ENCODE measurements at places on chromosomes 5 and 9. TPM values are rescaled to one million over a fixed set of nuclear protein-coding genes. Genes with fewer than 3 reads are reported as not detected.

- no peak for DNase-seq
Measured at GRCh38 chr5:6886866-6887265, 173.6 kb downstream of the TENT4A start.

Gene PRR16
- 18.3 TPM for total RNA-seq

DNA sequence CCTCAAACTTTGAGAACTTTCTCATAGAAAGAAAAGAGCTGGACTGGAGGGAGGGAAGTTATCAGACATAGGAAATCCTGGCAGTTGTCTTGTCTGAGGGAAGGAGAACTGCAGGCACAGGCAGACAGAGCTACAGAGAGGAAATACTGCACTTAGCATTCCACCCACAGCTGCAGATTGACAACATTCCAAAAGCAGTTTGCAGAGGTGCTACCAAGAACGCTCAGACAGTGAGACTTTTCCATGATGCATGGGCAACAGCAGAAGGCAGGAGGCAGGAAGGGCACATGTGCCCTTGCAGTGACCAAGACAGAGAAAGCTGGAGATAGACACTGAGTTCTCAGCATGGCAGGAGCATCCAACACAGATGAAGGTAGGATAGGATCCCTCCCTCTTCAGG lies 327.5 kb upstream of the ZNF462 start:
- no peak for DNase-seq

Gene SNCAIP
- 4.2 TPM for total RNA-seq

- peak; percentile 71 for DNase-seq
Measured at GRCh38 chr9:138038244-138038671, 160.7 kb downstream of the CACNA1B start.

GRCh38 chr5:80569961-80570786 lies at the start of gene ANKRD34B:
Gene ANKRD34B, minus strand, starts transcription at chr5:80570280. Its CDS starts 10,261 bp downstream, at chr5:80560019.
- peak; percentile 81 for DNase-seq

DNA sequence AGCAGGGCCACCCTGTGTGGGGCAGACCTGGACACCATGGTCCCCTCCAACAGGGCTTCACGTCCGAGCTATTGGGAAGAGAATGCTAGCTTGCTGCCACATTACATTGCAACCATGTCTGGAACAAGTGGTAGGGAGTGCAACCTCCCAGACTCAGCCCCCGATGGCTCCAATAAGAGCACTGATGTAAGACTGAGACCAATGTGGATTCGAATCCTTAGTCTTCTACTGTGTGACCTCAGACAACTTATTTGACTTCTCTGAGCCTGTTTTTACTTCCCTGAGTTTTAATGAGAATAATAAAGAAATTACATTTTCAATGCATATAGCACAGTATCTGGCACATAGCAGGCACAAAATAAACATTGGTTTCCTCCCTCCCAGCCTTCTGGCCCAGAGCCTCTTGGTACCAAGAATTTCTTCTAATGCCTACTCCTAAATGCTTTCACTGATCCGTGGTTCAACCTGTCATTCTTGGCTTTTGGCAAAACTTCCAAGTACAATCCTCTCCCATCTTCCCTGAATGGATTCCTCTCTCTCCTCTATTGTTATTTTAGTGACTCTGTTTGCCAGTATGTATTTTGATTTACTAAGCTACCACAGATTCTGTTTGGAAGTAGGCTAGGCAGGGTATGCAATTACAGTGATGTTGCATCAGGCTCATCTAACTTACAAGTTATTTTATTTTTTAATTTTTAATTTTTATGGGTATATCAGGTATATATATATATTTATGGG lies 34.6 kb upstream of the COL15A1 start:
- DNase-seq: no peak

Gene BTNL3
- total RNA-seq: not detected

Gene TNFSF8
- not detected for total RNA-seq

Gene ASPN
- total RNA-seq: 129 TPM

DNA sequence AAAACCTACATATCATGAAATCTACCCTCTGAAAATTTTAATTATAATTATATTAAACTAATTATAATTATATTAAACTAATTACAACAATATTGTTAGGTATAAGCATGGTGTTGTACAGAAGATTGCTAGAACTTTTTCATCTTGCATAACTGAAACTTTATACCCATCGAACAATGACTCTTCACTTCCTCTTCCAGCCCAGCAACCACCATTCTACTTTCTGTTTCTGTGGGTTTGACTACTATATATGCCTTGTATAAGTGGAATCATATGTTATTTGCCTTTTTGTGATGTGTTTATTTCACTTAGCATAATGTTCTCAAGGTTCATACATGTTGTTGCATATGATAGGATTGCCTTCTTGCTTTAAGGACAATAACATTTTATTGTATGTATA lies 274.2 kb upstream of the CCNH start:
- DNase-seq: no peak

Gene PSMD5
- total RNA-seq: 53.3 TPM

Gene CCL27
- total RNA-seq: 0.78 TPM

All from osteocyte (in vitro differentiated cells).